ENCODE measurements at places on chromosomes 7 and 10.

GRCh38 chr10:24451325-24451820, 242.4 kb downstream of the KIAA1217 start:
- DNase-seq = peak; percentile 32

- no peak for DNase-seq
These were observed 139.3 kb downstream of the SLC25A13 start for GRCh38 chr7:96182424-96183158.

DNA sequence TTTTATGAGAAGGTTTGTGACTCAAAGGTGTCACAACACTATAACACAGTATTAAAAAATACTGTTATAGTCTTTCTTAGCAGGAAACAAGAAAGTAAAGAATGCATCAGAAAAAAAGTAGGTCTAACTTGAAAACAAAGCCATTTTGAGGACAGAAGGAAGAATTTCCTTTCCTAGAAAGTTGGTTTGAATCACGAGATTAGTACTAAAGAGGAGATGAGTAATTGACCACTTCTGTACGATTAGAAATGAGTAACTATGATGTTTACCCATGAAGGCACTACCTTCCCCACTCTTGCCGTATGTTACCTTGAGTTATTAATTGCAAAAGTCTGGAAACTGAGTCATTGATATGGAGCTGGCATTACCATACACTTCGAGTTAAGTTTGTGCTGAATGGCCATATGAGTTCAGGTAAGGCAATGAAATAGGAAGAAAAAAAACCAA, 65.2 kb downstream of the FAM185A start:
- peak; percentile 87 for DNase-seq

DNA sequence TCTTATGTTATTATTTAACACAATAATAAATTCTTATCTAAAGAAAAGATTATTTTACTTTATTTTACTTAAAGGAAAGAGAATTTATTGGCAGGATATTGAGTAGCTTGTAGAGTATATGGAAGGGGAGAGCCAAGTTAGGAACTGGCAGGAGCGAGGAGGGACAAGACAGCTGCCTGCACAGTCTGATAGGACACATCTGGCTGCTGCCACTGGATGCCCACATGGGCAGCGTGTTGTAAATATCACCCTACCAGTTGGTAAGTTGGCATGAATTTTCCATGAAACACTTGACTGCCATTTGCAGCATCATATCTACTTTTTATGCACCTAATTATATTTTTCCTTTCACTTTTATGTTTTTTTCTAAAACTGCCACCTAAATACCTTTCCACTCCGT, 19.6 kb downstream of the SRI start:
- DNase-seq = no peak

GRCh38 chr10:15365692-15366091, 5.4 kb downstream of the FAM171A1 start:
- DNase-seq = no peak

DNA sequence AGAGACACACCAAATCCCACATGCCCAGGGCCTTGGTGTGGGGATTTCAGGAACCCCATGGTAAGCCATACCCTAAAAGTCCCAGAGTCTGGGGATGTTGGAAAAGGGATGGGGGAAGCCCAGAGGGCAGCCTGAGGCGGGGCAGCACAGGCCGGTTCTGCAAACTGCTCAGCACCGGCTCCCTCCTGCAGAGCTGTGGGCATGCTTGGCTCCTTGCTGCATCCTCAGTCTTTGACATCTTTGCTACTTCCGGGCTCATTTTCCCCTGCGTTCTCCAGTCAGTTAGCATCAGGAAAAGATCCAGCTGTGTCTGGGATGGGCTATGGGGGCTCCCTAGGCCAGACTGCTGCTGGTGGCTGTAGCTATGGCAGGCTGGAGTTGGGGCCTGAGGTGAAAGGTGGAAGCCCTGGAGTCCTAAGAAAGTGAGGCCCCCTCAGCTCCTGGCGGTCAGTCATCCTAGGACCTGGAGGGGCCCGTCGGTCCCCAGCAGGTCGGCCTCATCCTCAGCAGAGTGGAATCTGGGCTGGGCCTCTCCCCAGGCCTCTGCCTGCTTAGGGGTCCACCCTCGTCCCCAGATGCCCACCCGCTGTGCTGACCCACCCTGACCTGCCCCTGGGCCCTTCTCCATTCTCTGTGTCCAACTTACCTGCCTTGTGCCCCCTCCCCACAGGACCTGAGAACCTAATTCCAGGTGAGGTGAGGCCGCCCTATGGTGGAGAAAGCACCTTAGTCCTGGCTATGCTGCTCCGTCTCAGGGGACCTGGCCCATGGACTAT, 9.3 kb downstream of the TBATA start:
- DNase-seq = no peak

- DNase-seq = peak; percentile 59
These were observed 787 bp downstream of the MAGI2 start for GRCh38 chr7:79452495-79453265.

DNA sequence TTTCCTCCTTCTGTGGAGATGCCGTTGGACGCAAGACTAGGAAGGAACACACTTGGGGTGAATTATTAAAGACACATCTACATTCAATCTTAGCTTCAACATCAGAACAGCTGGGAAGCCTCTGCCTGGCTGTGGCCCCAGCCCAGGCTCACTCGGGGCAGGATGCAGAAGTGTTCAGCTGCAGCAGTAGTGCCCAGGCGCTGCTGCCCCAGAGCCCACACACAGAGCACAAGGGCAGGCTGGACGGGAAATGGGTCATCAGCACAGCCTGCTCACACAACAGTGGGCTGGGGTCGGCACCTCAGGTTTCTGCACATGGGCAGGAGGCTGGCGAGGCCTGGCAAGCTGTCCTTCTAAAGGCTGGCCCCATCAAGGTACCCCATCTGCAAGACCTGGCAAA, 42.5 kb downstream of the NOD1 start:
- no peak for DNase-seq

DNA sequence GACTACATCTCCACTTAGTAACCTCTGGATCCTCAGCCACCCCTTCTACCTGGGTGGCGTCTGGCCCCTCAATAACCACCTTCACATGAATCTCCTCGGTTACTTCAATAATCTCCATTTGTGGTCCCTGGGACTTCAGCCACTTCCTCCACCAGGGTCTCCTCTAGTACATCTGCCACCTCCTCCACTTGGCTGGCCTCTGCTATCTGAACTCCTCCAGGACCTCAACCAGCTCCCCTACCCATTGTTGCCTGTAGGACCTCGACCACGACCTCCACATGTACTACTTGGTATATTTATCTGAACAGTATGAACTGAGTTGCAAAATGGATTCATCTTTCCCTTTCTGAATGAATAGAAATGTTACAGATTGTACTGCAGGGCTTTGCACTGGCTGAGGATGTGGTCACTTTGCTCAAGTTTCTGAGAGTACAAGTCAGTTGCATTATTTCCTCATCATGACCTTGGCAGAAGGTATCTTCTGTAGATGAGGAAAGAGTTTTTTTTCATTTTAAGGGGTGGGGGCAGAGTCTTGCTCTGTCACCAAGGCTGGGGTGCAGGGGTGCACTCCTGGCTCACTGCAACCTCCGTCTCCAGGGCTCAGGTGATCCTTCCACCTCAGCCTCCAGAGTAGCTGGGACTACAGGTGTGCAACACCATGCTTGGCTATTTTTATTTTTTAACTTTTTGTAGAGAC, 36.0 kb downstream of the MAT1A start:
- peak; percentile 65 for DNase-seq

DNA sequence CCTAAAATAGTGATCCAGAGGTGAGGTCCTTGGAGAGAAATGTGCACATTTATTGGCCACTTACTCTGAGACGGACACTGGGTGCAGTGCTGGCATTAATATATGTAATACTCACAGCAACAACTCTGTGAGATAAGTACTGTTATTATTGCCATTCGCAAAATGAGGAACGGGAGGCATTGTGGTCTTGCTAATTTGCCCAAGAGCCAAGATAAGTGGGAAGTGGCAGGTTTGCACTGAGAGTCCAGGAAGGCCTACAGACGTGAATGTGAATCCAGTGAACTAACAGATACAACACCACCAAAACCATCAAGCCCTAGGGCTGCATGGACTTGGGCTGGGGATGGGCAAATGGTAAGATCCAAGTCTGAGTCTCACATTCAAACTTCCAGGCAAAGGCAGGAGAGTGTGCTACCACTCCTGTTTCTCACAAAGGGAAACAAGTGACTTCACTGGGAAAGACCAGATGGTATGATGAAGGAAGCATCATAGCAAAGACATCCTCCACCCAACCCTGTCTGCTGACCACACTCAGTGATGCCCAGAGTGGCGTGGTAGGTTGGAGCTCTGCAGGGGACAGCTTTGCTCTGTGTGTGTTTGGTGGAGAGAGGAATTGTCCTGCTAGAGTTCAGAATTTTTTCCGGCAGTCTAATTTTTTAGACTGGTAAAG, 19.2 kb downstream of the TMEM273 start:
- DNase-seq = no peak

DNA sequence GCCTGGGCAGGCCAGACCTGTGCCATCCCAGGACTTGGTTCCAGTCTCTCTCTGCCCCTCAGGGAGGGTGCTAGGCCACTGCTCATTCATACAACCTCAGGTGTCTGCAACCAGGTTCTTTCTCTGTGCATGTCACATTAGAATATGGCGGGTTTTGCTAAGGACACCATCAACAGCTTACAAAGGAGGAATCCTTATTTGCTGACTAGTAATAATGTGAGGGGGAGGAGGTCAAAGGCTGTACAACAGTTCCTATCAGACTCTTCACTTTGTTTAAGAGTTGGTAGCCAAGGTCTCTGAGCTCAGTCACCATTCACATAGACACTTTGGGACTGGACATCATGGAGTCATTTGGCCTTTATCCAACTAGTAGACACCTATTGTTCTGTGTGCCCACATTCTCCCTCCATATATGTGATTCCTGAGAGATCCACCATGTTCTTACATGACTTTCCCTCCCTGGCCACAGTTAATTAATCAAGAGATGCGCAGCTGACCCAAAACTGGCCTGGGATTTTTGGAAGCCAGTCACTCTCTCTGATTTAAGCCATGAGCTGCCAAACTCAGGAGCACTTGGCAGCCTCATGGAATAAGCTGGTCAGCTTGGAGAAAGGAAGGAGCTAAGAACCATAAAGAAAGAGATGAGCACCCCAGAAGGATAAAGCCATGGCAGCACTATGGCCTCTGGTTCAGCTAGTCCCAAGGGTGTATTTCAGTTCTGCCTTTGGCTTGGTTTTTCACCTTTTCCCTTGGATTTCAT, 51.2 kb downstream of the DPCD start:
- DNase-seq = no peak

- no peak for DNase-seq
These were observed 13.2 kb downstream of the YKT6 start for GRCh38 chr7:44213877-44214388.

- no peak for DNase-seq
These were observed 1.2 kb downstream of the CASD1 start for GRCh38 chr7:94510582-94511496.

GRCh38 chr10:8378198-8378983, 323.9 kb downstream of the GATA3 start:
- DNase-seq = no peak

- DNase-seq = no peak
These were observed 21.1 kb upstream of the FOXI2 start for GRCh38 chr10:127715782-127716378.

DNA sequence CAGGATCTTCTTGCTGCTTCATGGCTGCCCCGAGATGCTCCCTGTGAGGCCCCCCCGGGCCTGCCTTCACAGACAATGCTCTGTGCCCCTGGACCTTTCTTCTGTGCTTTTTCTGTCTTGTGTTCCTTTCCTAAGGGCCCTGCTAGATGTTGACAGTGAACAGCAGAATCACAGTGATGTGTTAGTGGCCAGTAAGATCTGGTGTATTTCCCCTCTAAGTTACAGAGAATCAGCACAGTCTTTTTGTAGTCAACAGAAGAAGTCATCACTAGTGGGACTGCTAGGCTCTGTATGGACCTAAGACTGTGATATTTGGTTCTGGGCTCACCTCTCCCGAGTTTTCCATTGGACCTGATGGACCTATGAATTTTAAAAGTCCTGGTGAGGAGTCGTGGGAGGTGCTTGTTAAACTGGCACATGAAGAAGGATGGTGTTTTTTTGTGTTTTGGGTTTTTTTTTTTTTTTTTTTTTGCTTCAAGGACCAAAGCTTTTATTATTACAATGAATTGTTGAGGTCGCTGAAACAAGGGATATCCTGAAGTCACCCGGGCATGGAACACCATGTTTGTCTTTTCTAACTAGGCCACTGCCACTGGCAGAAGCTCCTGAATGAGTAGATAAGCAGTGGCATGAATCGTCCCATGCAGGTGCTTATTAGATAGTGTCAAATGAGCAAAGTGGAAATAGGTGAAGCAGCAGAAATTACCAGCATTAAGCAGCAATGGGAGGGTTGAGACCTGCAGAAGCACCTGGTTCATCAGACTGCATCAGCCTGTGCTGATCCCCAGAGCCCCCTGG, 194.8 kb downstream of the CELF2 start:
- DNase-seq = no peak

- no peak for DNase-seq
These were observed 75.2 kb downstream of the PLXDC2 start for GRCh38 chr10:19891429-19891828.

GRCh38 chr7:116138202-116138801, 72.0 kb upstream of the TES start:
- peak; percentile 75 for DNase-seq

DNA sequence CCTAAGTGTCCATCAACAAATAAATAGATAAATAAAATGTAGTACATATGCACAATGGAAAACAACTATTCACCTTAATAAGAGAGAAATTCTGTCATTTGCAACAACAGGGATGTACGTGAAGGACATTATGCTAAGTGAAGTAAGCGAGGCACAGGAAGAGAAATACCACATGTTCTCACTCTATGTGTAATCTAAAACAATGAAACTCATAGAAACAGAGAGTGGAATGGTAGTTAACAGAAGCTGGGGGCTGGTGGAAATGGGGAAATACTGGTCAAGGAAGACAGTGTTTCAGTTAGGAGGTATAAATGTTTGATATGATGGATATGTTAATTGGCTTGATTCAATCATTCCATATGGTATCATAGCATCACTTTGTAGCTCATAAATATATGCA, 43.1 kb downstream of the ARL4A start:
- DNase-seq = no peak

DNA sequence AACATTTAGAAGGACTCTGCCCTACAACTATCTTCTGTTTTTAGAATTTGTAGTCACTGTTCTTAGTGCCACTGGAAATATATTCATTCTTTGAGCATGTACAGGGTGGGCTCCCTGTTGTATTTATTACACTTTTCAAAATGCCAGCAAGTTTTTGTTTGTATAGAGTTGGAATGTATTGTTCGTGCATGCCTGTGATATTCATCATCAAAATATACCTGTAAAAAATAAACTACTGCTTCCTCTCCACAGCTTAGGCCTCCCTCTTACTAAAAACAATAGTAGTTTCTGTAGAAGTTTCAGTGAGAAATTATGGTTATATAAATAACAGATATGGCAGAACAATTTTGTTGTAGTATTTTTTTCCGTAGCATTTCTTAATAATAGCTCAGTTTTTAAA, 61.6 kb downstream of the NHLRC2 start:
- DNase-seq = no peak

Measured in amniotic epithelial cell (primary cell).